ENCODE measurements at places on chromosomes 1 and 21. TPM values are rescaled to one million over a fixed set of nuclear protein-coding genes. Genes with fewer than 3 reads are reported as not detected.

Gene KCNA10
- not detected for polyA plus RNA-seq

Gene CDA
- polyA plus RNA-seq = 0.40 TPM

Gene MRPS14
- polyA plus RNA-seq = 23.2 TPM

Gene CLCA4
- polyA plus RNA-seq = not detected

Gene MEGF6
- not detected for polyA plus RNA-seq

Gene PEX19
- 49.9 TPM for polyA plus RNA-seq

Gene FOXD3
- polyA plus RNA-seq = 5.6 TPM

Gene ABCD3
- polyA plus RNA-seq = 26.0 TPM

Gene NT5C1A
- 6.9 TPM for polyA plus RNA-seq

Gene HSD3B1
- 0.27 TPM for polyA plus RNA-seq

Gene FAM3B
- polyA plus RNA-seq = 0.58 TPM

Gene CR1L
- polyA plus RNA-seq = not detected

Gene LEFTY1
- polyA plus RNA-seq = 0.60 TPM

Gene CD2
- polyA plus RNA-seq = not detected

Gene CASZ1
- 351 TPM for polyA plus RNA-seq

Gene OLIG1
- polyA plus RNA-seq = not detected

Gene CRYAA
- polyA plus RNA-seq = not detected

Gene EXOC8
- polyA plus RNA-seq = 8.3 TPM

Gene ARL8A
- polyA plus RNA-seq = 65.4 TPM
